ENCODE measurements at places on chromosomes 2 and 18.

GRCh38 chr2:34663314-34663713, 1064.2 kb upstream of the FAM98A start:
- DNase-seq = no peak

GRCh38 chr2:219104107-219105035, 43.6 kb upstream of the IHH start:
- DNase-seq = no peak

DNA sequence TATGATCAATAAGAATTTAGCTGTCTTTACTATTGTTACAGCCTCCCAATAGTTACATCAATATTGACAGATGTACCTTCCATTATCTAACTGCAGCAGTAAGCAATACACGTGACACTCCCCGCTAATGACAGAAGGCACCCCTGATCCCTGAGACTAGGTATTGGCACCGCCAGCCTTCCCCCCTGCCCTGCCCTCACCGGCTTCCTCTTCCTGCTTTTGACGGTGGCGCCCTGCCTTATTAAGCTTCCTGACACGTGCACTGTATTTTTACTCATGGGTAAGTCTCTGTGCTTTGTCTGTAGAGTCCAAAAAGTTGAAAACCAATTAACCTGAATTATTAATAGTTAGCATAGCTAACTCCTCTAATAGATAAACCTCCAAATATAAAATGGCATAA, 223.5 kb downstream of the EIPR1 start:
- no peak for DNase-seq

- DNase-seq = no peak
Measured at GRCh38 chr18:31269566-31269965, 48.4 kb upstream of the DSG1 start.

DNA sequence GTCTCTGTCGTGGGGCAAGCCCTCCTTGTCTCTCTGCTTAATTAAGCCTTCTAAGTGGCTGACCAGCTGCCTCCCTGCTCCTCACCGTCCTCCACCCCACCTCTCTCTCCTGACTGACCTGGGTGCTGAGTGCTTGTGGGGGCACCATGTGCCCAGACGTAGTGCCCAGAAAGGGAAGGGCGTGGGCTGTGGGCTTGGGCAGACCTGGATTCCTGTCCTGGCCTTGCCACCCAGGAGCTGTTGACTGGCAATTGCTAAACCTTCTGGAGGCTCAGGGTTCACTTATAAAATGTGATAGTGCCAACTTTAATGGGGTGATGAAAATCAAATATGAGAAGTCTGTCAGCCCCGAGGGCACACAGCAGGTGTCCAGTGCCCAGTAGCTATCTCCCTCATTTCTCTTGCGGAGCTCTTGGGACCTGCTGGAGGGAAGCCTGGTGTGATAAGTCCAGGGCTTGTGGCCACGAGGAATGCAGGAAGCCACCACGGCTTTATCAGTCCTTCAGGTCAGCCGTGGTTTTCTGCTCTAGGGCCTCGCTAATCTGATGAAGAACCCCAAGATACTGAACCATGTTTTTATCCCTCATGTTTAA, 22.0 kb upstream of the INHBB start:
- DNase-seq = no peak

GRCh38 chr2:206824087-206824618, 58.7 kb downstream of the FASTKD2 start:
- no peak for DNase-seq

DNA sequence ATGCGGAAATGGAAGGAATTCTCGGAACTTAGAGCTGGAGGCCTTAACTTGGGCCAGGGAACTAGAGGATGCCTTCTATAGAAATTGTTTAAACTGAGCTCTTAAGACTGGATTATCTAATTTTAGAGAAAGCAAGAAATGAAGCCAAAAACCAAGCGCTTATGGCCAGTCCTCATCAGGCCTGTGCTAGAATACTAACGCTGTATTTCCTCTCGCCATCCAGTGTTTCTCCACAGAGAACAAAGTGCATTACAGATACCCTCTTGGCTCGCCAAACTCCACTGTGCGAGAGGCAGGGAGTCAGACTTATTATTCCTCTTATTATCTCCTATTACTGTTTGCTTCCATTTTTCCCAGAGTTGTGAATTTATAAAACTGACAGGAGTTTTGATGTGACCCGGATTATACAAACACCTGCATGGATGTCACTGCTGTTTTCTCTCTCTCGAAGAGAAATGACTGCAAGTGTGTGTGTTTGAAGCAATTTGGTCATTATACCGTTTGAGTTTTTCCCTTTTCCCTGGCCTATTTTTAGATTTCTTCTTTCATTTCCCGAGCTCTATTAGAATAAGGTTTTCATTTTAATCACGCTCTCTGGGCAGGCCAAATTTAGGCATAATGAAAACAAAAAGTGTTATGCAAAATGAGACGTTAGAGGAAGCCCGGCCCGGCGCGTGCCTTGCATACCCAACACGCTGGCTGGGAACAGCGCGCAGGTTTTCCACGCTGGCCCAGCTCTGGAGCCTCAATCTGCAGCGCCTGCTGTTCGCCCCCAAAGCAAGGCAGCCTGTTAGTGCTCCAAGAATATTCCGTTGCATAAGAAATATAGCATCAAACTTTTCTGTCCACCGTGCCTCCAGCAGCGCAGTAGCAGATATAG, 103.3 kb downstream of the ALK start:
- no peak for DNase-seq

DNA sequence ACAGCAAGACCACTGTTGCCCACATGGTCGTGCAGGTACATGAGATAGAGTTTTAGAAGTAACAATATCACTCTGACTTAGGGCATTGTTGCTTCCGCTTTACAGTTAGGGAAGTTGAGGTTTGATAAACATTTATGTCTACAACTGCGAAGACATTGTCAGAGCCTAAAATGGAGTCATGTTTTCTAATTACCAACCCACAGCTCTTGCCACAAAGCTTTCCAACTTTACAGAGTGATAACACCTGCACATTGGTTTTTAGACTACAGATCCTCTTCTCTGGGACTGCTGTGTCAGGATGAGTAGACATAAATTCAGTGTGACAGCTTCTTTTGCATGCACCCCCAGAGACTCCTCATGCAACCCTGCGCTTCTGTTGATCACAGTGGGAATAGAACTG, 119.0 kb downstream of the FEZ2 start:
- DNase-seq = no peak

- no peak for DNase-seq
Measured at GRCh38 chr2:163370169-163370886, 365.5 kb downstream of the FIGN start.

- no peak for DNase-seq
Measured at GRCh38 chr2:173588931-173589369, 234.3 kb downstream of the CDCA7 start.

DNA sequence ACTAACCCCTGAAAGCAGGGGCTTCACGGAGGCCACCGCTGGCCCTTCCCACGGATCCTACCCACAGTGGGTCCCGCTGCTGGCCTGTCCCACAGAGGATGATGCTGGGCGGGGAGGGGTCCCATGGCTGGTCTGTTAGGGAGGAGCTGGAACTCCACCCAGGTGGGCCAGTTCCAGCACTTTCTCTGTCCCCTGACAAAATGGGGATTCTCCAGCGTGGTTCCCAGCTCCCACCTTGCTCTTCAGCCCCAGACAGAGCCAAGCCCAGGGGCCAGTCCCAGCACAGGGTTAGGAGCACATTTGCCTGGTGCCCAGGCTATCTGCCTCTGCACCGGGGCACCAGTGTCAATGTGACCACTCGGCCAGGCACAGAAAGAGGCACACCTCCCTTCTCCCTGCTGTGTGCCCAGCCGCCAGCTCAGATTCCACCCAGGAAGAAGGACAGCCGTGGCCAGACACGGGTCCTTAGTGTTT, 50.0 kb downstream of the ANKMY1 start:
- DNase-seq = no peak

- DNase-seq = no peak
Measured at GRCh38 chr2:68295516-68295915, 24.2 kb downstream of the CNRIP1 start.

- no peak for DNase-seq
Measured at GRCh38 chr2:42953216-42953615, 160.8 kb upstream of the HAAO start.

DNA sequence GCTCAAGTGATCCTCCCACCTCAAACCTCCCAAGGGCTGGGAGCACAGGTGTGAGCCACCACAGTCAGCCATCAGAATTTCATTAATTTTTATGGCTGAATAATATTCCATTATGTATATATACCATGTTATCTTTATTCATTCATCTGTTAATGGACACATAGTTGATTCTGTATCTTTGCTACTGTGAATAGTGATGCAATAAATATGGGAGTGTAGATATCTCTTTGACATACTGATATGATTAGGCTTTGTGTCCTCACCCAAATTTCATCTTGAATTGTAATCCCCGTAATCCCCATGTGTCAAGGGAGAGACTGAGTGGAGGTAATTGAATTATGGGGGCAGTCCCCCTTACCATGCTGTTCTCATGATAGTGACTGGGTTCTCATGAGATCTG, 38.2 kb upstream of the REEP1 start:
- DNase-seq = no peak

GRCh38 chr2:239178954-239179353, 221.9 kb downstream of the HDAC4 start:
- DNase-seq = no peak

DNA sequence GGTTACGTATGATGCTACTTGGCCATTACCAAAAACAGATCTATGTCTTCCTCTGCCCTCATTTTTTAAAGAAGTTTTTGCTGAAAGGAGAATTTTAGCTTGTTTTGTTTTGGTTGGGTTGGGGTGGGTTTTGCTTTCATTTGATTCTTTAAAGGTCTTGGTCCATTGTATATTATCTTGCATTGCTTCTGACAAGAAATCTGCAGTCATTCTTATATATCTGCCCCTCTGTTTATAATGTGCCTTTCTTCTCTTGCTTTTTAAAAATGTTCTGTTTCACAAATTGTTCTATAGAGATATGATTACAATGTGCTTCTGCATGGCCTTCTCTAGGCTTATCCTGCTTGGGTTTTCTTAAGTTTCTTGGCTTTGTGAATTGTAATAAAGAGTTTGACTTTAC, 660.6 kb downstream of the RNF144A start:
- no peak for DNase-seq

GRCh38 chr2:180539541-180539940, 440.9 kb upstream of the UBE2E3 start:
- DNase-seq = no peak

DNA sequence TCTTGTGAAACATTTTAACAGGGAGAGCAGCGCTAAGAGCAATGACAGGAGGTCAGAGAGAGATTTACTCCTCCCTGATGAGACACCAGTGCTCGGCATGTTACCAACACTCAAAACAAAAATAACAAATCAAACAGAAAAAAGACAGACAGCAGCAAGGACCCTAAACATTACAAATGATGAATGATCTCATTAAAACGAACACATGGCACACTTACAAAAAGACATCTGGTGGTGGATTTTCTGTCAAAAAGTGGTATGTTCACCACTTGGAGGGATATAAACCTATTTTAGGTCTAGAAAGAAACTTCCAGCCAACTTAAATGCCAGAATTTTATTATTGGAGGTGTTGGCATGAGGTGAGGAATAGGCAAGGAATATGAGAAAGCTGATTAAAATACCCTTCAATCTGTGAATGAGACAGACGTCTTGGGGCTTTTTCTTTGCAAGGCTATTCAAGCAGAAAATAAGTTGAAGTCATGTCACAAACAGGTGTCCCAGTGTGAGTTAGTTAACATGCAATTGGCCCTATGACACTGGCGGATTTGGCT, 112.8 kb downstream of the PRELID3A start:
- no peak for DNase-seq

DNA sequence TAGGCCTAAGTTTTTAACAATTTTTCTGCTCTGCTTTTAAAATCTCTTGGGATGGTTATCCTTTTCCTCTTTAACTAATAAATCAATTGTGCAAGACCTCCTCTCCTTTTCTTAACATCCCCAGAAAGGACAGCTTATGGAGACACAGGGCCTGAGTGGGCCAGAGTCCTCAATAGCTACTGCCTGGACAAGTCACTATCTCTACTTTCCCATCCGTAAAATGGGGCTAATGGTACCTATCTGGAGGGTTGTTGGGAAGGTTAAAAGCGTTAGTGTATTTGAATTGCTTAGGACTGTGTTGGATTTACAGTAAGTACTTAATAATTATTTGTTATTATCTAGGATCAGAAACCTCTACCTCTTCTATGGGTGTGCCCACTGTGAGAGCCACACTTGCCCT, 60.1 kb downstream of the TGIF1 start:
- no peak for DNase-seq

- no peak for DNase-seq
Measured at GRCh38 chr2:183010112-183010511, 28.1 kb downstream of the NCKAP1 start.

GRCh38 chr2:48724278-48724677, 31.2 kb downstream of the LHCGR start:
- DNase-seq = no peak

DNA sequence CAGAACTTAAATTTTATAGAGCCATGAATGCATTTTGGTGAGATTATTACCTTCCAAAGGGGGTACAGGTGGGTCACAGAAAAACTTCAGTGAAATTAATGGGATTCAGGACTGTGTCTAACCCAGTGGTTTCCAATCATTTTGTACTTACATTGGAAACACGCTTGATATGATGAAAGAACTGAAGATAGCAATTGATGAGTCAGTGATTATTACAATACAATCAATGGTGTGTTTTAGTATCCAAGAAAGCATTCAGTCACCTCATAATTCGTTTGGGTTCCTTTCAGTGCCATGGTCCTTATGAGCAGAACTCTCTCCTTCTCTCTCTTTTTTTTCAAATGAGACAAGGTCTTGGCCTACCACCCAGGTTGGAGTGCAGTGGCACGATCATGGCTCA, 66.5 kb upstream of the IGFBP5 start:
- DNase-seq = no peak

- DNase-seq = no peak
Measured at GRCh38 chr18:34999756-35000289, 41.4 kb upstream of the MAPRE2 start.

GRCh38 chr2:112821142-112821541, 15.4 kb downstream of the IL1B start:
- DNase-seq = no peak
